Heart right ventricle (tissue), 16 donors: ENCODE measurements at places on chromosomes 6 and 20.

DNA sequence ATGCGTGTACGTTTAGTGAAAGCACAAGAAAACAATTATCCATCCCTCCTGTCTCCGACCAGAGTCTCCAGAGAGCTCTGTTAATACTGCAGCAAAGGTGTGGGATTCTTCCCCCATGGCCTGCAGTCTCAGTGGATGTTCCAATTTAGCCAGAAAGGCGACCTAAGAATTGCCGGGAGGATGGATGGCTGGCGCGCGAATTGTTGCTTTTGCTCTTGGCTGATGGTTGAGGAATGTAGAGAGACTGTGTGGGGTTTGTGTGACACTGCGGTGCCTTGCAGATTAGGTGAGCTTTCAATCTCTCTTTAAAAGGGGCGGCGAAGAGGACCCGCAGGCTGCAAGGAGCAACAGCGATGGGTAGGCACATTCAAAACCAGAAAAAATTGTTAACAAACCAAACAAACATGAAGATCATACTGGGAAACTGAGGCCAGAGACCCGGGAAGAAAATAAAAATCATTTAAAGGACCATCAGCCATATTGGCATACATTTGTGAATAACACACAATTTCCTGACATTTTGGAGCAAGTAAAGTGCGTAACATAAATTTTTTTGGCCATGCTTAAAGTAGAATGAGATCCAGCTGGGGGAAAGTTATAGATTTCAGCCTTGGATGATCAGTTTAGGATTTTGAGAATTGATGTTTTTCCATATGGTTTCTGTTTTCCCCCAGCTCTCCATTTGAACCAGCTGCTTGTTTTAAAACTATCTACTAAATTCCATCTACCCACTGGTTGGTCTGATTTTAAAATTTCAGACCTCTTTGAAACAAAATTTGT is 46.3 kb downstream of the GNAS start:
- no peak overlapping the region for H3K27ac ChIP-seq
- no peak overlapping the region for H3K4me3 ChIP-seq
- no peaks in the 10 kb centered on the region for H3K27me3 ChIP-seq
- H3K4me1 ChIP-seq, result peaks cover 78% of the 10 kb centered on the region
- no peak for DNase-seq

DNA sequence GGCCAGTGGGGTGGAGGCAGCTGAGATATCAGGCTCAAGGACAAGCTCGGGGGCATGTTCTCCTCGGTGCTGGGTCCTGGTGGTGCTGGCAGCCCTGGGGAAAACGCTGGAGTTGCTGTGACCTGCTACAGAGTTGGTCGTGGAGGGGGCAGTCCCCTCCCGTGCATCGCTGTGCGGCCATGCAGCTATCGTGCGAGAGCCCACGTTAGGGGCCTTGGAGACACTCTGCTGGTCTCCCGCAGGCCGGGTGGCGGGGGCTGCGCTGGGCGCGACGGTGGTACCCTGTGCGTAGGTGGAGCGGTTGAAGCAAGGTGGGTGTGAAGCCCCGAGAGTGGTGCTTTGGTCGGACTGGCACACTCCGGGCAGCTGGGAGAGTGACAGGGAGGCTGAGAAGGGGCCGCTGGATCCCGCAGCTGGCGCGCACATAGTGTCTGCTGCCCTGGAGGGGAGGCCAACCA is 12.0 kb downstream of the LRRN4 start:
- no peak overlapping the region for H3K27ac ChIP-seq
- H3K4me3 ChIP-seq, result no peak overlapping the region

DNA sequence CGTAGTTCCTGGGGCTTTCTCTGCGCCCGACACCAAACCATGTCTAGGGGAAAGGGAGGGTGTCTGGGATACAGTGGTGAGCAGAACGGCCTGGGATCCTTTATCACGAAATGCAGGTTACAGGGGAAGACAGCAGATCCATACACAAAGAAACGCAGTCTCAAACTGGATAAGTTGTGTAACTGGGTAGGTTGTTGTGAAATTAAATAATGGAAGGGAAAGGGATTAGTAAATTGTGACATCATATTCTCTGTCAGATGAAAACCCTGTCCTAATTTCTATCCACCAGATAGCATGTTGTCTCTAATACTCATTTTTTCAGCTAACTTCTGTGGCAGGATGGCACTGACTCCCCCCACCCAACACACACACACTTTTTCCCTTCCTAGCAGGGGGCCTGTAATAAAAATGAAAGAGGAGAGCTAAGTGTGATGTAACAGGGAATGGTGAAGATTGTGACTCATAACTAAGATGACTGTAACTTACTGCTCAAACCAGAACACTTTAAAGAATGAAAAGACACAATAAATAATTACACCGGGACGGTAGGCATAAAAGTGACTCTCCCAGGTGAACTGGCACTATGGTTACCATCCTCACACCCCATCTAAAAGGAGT is 769 bp upstream of the TRPC4AP start:
- peaks cover 24% of the 10 kb centered on the region for H3K4me1 ChIP-seq
- peaks cover 13% of the 10 kb centered on the region for H3K36me3 ChIP-seq
- H3K27me3 ChIP-seq, result no peaks in the 10 kb centered on the region
- no peak for DNase-seq

DNA sequence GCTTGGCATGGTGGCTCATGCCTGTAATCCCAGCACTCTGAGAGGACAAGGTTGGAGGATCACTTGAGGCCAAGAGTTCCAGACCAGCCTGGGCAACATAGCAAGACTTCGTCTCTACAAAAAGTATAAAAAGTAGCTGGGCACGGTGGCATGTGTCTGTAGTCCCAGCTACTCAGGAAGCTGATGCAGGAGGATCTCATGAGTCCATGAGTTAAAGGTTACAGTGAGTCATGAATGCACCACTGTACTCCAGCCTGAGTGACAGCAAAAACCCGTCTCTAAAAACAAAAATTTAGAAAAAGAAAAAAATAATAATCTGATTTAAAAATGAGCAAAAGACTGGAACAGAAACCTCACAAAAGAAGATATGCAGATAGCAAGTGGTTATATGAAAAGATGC is 279.7 kb downstream of the RNGTT start:
- no peaks in the 10 kb centered on the region for H3K4me1 ChIP-seq
- DNase-seq, result no peak
- H3K4me3 ChIP-seq, result no peak overlapping the region
- no peaks in the 10 kb centered on the region for H3K36me3 ChIP-seq

DNA sequence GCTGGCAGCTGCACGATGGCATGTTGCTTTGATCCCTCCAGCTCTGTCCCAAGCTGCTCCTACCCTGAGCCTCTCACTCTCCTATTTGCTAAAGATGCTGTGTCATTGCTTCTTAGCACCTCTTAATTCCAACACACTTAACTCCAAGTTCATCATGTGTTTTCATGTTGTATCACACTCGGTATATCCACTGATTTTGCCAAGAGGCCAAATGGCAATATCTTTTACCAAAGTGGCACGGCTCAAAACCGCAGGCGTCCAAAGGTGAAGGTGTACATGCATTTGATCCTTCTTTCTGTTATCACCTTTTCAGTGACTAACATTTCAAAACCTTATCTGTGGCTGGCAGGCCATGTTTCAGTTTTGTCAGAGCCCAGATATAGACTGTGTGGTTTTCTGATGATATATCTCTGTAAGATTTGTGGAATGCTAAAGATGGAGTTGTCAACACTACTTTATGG is 217.0 kb downstream of the TBX18 start:
- no peaks in the 10 kb centered on the region for H3K36me3 ChIP-seq
- no peaks in the 10 kb centered on the region for H3K27me3 ChIP-seq
- no peak overlapping the region for H3K27ac ChIP-seq

- H3K4me1 ChIP-seq, result no peaks in the 10 kb centered on the region
- H3K36me3 ChIP-seq, result peaks cover 48% of the 10 kb centered on the region
- no peaks in the 10 kb centered on the region for H3K27me3 ChIP-seq
- H3K4me3 ChIP-seq, result no peak overlapping the region
- H3K27ac ChIP-seq, result no peak overlapping the region
- no peak for DNase-seq
These were observed 7.7 kb downstream of the TPMT start for GRCh38 chr6:18147160-18147559.

DNA sequence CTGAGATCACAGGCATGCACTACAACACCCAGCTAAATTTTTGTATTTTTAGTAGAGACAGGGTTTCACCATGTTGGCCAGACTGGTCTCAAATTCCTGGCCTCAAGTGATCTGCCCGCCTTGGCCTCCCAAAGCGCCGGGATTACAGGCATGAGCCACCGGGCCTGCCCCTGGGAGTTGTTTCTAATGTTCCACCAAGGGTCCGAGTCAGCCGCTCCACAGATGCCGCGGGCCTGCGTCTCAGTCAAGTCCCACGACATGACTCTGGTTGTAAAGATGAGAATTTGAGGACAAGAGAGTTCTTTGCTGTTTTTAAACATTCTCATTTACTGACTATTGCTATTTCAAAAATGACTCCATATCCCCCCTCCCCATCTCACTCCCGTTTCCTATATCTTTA is 30.8 kb downstream of the BNIP5 start:
- H3K27ac ChIP-seq, result no peak overlapping the region
- H3K27me3 ChIP-seq, result peaks cover 38% of the 10 kb centered on the region
- no peaks in the 10 kb centered on the region for H3K4me1 ChIP-seq
- H3K36me3 ChIP-seq, result no peaks in the 10 kb centered on the region
- H3K4me3 ChIP-seq, result no peak overlapping the region

DNA sequence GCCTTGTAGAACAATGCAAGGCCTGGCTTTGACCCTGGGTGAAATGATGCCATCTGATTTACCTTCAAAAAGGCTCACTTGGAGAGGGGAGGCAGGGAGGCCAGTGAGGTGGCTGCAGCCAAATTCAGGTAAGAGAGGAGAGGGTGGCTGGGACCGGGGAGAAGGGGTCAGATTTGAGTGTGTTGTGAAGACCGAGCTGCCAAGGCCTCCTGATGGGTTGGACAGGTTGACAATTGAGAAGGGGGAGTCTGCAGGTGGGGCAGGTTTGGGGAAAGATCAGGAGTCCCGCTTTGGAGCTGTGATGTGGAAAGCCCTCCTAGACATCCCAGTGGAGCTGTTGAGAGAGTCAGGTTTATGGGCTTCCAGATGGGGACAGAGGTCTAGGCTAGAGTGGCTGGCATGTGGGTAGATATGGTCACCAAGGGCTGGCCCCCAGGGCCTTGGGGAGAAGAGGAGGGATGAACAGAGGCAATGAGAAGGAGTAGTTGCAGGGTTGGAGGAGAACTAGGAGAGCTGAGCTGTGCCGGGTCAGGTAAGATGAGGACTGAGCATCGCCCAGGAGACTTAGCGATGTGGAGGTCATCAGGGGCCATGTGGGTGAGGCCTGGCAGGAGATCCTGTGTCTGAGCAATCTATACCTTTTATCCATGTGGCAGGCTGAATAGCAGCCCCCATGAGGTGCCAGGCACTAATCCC is 70.5 kb upstream of the TOX2 start:
- no peak overlapping the region for H3K27ac ChIP-seq
- H3K4me3 ChIP-seq, result no peak overlapping the region
- peaks cover 5% of the 10 kb centered on the region for H3K27me3 ChIP-seq
- DNase-seq, result no peak

DNA sequence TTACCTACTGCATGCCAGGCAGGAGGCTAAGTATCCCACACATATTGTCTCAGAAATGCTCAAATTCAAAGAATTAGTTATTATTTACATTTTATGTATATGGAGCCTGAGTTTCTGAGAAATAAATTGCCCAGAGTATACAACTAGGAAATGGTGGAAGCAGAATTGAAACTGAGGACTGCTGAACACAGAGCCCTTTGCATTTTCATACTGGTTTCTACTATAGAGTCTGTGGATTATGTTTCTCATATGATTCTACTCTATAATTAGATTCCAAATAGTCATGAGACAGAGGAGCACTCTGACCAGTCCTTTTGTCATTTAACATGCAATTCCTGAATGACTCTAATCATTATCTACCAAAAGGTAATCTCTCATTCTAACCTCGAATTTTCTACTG is 254.3 kb downstream of the LMBRD1 start:
- DNase-seq, result no peak
- H3K4me3 ChIP-seq, result no peak overlapping the region

DNA sequence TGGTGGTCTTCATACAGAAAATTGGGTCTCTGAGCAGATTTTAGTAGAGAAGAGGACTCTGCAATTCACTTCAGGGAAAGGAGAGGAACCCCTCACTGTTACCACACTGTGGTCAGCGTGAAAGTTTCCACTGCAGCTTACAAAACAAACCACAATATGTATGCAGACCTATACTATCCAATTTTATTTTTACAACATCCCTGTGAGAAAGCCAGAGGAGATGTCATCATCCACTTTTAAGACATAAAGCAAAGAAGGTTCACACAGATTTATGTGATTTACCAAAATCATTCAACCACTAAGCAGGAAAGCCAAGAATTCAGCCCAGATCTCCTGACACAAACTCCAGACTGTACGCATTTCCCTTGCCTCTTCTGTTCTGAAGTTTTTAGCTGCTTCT is 442.4 kb downstream of the FRK start:
- H3K36me3 ChIP-seq, result no peaks in the 10 kb centered on the region
- no peak for DNase-seq
- H3K27ac ChIP-seq, result no peak overlapping the region
- no peaks in the 10 kb centered on the region for H3K4me1 ChIP-seq

GRCh38 chr6:118804091-118804490 is 89.9 kb upstream of the ASF1A start:
- H3K27me3 ChIP-seq, result no peaks in the 10 kb centered on the region
- no peak overlapping the region for H3K4me3 ChIP-seq
- peaks cover 18% of the 10 kb centered on the region for H3K4me1 ChIP-seq
- no peak overlapping the region for H3K27ac ChIP-seq

- H3K4me1 ChIP-seq, result peaks cover 3% of the 10 kb centered on the region
- H3K36me3 ChIP-seq, result no peaks in the 10 kb centered on the region
- H3K27ac ChIP-seq, result no peak overlapping the region
- no peak overlapping the region for H3K4me3 ChIP-seq
- no peaks in the 10 kb centered on the region for H3K27me3 ChIP-seq
These were observed 347.1 kb downstream of the UTRN start for GRCh38 chr6:144632266-144632665.

DNA sequence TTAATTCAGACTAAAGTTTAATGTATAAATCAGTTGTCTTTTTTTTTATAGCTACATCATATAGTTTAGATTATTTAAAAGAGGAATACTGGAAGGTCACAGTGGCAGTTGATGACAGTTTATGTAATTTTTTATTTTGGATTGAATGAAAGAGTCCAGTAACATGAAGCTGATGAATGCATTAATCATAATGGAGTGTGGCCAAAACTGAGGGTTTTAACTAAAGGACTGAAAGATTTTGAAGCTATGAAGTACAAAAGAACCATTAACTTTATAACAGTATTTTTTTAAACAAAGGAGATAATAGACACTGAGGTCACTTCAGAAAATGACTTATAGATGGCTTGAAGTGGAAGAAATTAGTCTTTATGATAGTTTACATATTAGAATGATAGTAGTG is 41.3 kb downstream of the TRMT11 start:
- H3K4me1 ChIP-seq, result peaks cover 3% of the 10 kb centered on the region
- no peaks in the 10 kb centered on the region for H3K36me3 ChIP-seq
- no peak for DNase-seq
- no peaks in the 10 kb centered on the region for H3K27me3 ChIP-seq
- H3K4me3 ChIP-seq, result no peak overlapping the region

- H3K36me3 ChIP-seq, result peaks cover 20% of the 10 kb centered on the region
- DNase-seq, result no peak
- no peak overlapping the region for H3K4me3 ChIP-seq
- H3K27ac ChIP-seq, result no peak overlapping the region
- no peaks in the 10 kb centered on the region for H3K4me1 ChIP-seq
These were observed 38.7 kb downstream of the STAU1 start for GRCh38 chr20:49149281-49150045.

- no peak overlapping the region for H3K27ac ChIP-seq
- H3K4me1 ChIP-seq, result peaks cover 5% of the 10 kb centered on the region
- H3K36me3 ChIP-seq, result no peaks in the 10 kb centered on the region
- peak overlapping the region; percentile 7 for H3K4me3 ChIP-seq
These were observed 105.5 kb upstream of the MYL9 start for GRCh38 chr20:36435592-36436541.
